NCI-H460 (cell line): ENCODE measurements at places on chromosomes 12 and 14.

- DNase-seq, result no peak
Observed at GRCh38 chr14:103107455-103107854, 12.9 kb downstream of the EXOC3L4 start.

DNA sequence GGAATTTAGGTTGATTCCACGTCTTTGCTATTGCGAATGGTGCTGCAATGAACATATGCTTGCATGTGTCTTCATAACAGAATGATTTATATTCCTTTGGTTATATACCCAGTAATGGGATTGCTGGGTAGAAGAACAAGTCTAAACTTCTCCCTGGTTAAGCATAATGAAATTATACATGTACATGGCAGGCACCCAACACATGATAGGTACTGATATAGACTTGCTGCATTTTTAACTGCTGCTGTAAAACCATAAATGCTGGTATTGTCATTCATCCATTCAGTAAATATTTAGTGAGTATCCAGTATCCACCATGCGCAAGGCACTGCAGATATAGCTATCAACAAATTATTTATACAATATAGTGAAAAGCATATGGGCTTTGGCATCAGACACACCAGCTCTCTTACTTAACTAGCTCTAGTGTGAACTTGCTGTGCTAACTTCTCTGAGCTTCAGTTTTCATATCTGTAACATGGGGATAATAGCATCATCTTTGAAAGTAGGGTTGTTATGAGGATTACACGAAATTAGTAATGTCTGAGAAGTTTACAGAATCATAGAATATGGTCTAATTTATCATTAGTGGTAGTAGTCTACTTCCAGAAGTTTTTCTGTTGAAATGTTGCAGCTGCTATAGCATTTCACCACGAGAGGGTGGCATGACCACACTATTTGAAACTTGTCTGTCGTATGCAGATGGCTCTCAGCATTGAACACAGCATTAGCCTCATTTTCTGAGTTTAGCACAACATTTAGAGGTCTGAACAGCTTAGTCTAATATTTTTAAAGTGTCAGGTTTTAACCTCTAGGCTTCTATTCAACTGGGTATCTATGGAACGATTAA, 32.0 kb upstream of the SEL1L start:
- DNase-seq, result peak; percentile 17

- no peak for DNase-seq
Observed at GRCh38 chr14:65926504-65926903, 514.0 kb downstream of the FUT8 start.

GRCh38 chr12:10847744-10848143, 1.5 kb downstream of the PRR4 start:
- DNase-seq, result no peak
